ENCODE measurements at places on chromosomes 4 and X. TPM values are rescaled to one million over a fixed set of nuclear protein-coding genes. Genes with fewer than 3 reads are reported as not detected.

DNA sequence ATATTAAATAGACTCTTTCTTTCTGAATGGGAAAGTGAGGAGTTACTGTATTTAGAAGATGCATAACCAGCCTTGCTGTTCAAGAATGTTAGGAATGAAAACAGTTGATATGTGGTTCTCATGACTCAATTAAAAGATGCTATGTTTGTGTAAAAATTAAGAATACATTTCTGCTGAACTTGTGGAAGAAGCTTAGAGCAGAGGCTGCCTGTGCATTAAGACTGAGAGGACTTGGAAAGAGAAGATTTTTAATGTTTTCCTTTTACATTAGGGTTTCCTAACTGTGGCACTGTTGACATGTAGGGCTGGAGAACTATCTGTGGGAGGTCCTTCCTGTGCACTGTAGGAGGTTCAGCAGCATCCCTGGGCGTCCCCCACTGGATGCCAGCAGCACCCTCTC is 137.7 kb downstream of the GPR143 start:
- no peaks in the 10 kb centered on the region for H3K36me3 ChIP-seq
- H3K4me3 ChIP-seq = no peak overlapping the region
- no peak overlapping the region for H3K27ac ChIP-seq
- DNase-seq = no peak

TCP11X2 gene
- total RNA-seq = not detected

- DNase-seq = no peak
- no peaks in the 10 kb centered on the region for H3K27me3 ChIP-seq
- H3K4me1 ChIP-seq = no peaks in the 10 kb centered on the region
- H3K27ac ChIP-seq = no peak overlapping the region
- no peak overlapping the region for H3K4me3 ChIP-seq
- no peaks in the 10 kb centered on the region for H3K36me3 ChIP-seq
These were observed 32.5 kb downstream of the COX18 start for GRCh38 chr4:73037057-73037456.

GRCh38 chr4:11138964-11139363 is 289.7 kb downstream of the HS3ST1 start:
- DNase-seq = no peak
- no peaks in the 10 kb centered on the region for H3K36me3 ChIP-seq
- H3K4me3 ChIP-seq = no peak overlapping the region
- H3K4me1 ChIP-seq = no peaks in the 10 kb centered on the region

Measured in pancreas (tissue), 10 donors.